ENCODE measurements at places on chromosomes 12 and 14.

GRCh38 chr14:77290705-77291104, 19.7 kb upstream of the NGB start:
- DNase-seq: no peak

GRCh38 chr12:39287817-39288216, 155.1 kb downstream of the KIF21A start:
- no peak for DNase-seq

DNA sequence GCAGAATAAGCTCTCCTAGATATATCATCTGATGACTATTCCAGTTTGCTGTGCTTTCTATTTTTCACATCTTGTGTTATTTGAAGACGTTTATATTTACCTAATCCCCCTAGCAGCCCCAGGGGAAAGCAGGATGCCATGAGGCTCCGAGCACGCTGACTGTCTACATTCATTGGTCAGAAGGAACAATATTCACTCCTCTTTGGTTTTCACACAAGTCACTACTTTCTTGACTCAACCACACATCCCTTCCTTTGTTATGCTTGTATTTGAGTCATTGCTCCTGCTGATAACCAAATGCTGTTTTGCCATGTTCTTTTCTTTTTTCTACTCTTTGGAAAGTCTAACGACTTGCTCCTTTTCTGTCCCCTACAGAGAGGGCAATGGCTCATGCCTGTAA, 86.5 kb upstream of the SLC38A2 start:
- no peak for DNase-seq

GRCh38 chr12:71329956-71330355, 109.6 kb upstream of the LGR5 start:
- no peak for DNase-seq

GRCh38 chr14:88682495-88683114, 110.1 kb downstream of the EML5 start:
- no peak for DNase-seq

DNA sequence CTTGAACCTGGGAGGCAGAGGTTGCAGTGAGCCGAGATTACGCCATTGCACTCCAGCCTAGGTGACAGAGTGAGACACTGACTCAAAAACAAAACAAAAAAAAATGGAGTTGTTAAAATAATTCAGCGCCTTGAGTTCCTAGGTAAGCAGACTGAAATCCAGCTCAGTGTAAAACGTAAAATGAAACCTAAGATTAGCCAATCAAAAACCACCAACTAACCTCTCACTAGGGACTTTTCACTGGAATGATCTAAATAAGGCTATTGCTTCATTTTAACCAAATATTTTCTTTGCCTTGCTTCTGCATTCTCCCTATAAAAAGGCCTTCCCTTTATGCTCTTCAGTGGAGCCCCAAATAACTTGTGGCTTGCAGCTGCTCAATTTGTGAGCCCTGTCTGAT, 91.6 kb upstream of the HIF1A start:
- DNase-seq: no peak

GRCh38 chr12:32051511-32052211, 55.0 kb upstream of the BICD1 start:
- DNase-seq: no peak

DNA sequence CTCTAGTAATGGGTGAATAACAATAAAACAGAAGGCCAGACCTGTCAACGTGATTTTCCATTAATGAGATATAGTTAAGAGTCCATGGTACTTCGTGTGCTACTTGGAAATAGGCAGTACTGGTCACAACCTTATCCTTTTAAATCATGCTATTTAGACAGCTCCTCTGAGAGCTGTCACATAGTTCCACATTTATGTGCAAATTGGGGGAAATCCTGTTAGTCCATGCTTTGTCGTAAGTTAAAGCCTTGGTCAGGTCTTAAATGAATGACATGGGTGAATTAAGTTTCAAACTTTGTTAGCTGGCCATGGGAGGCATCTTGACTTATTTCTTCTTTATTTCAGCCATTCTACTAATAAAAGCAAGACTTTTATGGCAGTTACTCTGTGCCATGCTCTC, 11.9 kb upstream of the BHLHE41 start:
- no peak for DNase-seq

- DNase-seq: no peak
Measured at GRCh38 chr14:31966896-31967668, 110.0 kb upstream of the ARHGAP5 start.

DNA sequence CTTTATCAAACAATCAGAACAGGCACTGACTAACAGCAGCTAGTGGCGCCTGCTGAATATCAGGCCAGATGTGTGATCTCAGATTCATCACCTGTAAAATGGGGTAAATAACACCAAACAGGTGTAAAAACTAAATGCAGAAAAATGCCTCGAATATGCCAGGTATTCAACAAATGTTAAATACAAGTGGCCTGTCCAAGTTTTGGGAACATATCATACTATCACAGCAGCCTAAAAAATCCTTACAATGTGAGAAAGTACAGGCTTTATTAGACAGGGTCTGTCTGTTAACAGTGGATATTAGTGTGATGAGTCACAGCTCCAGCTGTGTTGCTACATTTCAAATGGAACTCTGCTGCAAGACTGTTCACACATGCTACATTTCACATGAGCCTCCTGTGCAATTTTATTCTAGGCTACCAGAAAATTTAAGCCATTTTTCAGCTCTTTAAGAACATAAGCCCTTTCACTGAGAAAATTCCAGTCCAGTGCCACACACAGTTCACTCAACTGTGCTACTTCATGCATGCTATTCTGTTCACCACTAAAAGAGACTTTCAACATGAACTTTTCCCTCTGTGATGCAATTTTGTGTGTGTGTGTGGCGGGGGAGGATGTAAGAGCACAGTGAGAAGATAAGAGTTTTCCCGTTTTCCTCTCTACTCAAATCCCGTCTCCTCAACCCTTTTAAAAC, 56.7 kb downstream of the MSRB3 start:
- DNase-seq: no peak

DNA sequence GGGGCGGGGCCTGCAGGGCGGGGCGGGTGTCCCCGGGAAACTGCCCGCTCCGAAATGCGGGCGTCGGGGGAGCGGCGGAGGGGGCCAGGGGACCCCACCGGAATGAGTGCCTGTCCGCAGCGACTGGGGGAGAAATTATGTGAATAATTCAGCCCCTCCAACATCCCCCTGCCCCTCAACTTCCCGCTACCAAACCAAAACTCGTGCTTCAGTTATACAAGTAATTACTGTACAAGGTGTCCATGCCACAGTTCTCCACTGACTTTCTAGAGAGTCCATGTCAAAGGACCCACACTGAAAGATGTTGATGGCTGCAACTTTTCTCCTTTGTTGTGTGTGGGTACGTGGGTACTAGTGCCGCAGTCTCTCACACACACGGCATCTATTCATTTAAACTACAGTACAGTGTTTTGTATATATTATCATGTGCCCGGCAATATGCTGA, 414 bp upstream of the CDK17 start:
- DNase-seq: no peak

DNA sequence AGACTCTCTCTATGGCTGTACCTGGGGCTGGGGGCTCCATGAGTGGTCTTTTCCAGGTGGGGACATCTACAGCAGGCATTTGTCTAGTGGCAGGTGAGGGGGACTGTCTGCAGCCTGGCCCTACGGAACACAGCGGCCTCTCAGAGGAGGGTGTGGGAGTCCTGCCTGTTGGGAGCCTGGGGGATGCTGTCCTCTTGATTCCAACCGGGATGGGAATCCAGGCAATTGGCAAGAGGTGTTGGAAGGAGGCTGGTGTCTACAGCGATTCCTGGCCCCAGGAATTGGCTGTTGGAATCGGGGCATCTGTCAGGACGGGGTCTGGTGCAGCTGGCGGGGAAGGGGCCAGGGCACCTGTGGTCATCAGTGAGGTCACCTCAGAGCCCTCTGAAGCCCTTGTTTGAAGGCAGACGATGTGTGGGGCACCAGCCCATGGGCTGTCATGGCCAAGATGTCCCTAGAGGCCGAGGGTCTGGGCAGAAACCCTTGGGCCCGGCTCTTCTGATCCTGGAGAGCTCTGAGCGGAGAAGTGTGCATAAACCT, 386.3 kb downstream of the TMEM121 start:
- peak; percentile 4 for DNase-seq

All from left ventricle myocardium inferior (tissue), 1 donor.